Smooth muscle cell of the brain vasculature (primary cell): ENCODE measurements at places on chromosomes 2 and 18.

DNA sequence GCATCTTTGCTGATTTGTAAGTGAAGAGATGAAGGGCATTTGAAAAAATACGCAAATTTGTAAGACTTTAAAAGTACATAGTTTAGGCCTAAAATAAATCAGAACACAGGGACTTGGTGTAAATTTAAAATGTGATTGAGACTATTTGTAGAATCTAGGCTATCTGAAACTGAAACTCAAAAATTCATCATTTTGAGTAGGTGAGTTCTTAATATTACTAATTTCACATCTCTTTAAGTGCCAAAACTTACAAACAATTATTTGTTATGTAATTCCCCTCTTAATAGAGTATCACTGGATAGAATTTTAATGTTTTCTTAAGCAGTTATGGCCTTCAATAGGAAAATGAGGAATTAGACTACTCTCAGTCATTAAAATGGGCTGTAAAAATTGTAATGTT, 14.0 kb upstream of the HRH4 start:
- no peak for DNase-seq

DNA sequence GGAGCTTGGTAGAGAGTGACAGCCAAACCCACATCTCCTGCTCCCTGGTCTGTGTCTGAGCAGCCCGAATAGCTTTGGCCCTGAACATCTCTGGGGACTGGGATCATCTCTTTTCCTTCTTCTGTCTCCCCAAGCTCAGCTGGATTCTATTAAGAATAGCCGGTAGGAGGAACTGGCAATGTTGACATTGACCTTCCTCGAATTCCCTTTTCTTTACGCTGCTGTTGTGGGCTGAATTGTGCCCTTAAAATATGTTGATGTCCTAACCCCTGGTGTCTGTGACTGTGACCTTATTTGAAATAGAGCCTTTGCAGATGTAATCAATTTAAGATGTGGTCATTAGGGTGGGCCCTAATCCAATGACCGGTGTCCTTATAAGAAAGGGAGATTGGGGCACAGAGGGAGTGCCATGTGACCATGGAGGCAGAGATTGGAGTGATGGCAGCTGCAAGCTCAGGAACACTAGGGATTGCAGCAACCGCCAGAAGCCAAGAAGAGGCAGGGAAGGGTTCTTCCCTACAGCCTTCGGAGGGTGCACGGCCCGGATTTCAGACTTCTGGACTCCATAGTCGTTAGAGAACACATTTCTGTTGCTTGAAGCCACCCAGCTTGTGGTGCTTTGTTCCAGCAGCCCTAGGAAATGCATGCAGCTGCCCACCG, 5.8 kb upstream of the SFTPB start:
- DNase-seq = no peak

- DNase-seq = no peak
These were observed 51.3 kb upstream of the CD302 start for GRCh38 chr2:159849160-159849813.

- no peak for DNase-seq
These were observed 6.3 kb upstream of the MCFD2 start for GRCh38 chr2:46921676-46922448.

GRCh38 chr2:216596980-216597509, 36.2 kb upstream of the IGFBP2 start:
- no peak for DNase-seq
